ENCODE measurements at places on chromosomes 6 and 20.

DNA sequence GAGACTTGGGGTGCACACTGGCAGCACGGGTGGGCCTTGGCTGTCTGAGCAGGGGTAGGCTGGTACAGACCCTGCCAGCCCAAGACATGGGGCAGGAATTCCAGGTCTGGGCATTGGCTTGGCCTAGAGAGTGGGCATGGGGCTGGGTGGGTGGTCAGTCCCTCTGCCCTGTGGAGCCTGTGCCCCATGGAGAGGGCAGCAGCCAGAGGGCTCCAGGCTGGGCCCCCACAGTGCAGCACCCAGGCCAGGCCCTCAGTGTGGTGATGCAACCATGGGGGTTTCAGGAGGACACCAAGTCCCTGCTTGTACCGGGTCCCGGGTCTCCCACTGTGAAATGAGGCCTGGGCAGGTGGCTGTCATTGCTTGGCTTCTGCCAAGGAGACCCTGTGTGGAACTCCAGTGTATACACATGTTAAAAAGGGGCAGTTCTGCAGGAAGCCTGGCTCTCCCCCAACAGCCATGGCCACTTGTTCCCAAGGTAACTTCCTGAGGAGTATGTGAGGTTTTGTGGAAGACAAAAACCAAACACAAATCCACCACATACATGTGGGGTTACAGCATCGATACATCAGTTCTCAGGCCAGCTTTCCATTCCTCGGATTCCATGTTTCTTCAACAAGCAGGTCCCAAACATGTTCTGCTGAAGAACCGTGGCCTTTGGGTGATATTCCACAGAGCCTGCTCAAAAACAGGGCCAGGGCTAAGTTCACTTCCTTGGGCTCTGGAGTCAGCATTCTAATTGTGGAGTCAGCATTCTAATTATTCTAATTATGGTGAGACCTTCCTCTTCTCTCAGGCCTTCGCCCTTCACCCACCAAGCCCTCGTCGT lies 77.3 kb downstream of the DACT2 start:
- DNase-seq: no peak

DNA sequence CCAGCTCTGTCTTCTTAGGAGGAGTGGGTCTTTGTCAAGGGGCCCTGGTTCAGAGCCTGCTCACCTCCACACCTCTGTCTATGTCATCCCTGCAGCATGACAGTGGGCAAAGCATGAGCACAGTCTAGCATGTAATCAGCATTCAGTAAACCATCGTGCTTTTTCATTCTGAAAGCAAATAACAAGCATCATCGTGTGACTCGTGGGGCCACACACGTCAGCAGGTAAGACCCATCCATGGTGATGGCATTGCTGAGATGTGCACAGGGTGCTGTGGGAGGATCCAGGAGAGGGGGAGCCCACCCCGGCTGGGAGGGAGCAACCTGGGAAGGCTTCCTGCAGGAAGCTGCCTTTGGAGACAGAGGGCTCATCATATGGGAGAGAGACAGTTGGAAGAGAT lies 106.7 kb downstream of the TMEM242 start:
- no peak for DNase-seq

DNA sequence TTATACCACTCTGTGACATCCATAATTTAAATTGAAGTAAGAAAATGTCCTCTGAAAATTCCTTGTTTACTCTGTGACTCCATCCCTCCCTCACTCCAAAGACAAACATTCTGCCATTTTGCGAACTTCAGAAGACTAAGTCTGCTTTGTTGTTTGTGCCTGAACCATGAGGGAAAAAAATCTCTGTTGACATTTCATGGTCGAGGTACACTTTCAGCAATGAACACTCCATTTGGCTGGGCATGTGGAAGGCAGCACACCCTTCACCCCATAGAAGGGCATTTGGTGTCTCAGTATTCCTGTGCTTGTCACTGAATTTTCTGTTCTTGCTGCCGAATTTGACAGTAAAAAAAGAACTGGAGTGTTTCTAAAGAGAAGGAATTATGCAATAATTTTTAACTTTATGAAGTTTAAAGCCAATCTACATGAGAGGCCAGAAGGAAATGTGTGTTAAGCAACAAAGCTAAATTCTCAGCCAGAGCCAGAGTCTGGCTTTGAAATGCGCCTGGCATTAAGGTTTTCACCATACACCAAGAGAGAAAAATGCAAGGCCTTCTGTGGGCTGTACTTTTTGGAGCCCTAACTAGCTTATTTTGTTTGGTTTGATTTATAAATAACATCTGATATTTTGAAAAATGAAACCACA lies 4.7 kb upstream of the PBOV1 start:
- DNase-seq: no peak

GRCh38 chr6:163291622-163292021 lies 122.9 kb upstream of the QKI start:
- DNase-seq: no peak

- no peak for DNase-seq
Measured at GRCh38 chr20:50746138-50746940, 15.0 kb downstream of the PARD6B start.

DNA sequence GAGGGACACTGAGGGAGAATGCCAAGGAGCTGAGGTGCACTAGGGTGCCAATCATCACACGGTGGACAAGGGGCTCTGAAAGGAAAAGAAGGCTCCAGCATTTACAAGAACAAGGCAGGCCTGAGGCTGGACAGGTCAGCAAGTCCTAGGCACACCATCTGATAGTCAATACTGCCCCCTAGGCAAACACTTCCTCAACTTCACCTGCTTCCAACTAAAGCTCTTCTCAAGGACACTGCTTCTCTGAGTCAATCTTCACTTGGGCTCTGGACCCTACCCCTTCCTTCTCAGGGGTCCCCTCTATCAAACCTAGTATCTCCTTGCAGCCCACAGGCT lies 37.7 kb upstream of the SLC4A11 start:
- DNase-seq: no peak

GRCh38 chr6:31401403-31401802 lies 2.0 kb upstream of the MICA start:
- no peak for DNase-seq

GRCh38 chr6:167146977-167147376 lies 10.8 kb downstream of the GPR31 start:
- DNase-seq: no peak

- no peak for DNase-seq
Measured at GRCh38 chr6:15627821-15628220, 35.0 kb downstream of the DTNBP1 start.

GRCh38 chr6:21529431-21529830 lies 64.1 kb upstream of the SOX4 start:
- DNase-seq: no peak

DNA sequence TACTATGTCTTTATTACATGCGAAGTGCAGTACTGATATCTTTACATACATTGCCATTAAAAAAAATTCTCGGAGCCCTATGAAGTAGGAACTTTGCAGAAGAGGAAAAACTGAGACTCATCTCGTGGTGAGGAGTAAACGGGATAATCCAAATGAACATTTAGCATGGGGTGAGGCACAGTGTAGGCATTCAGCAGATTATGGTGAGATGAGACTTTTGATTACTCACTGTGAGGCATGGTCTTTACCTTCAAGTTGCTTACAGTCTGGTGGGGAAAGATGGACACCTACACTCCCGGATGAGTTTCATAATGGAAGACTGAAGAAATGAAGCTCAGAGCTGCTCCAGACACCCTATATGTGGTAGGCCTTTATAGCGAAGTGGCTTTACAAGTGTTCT lies 1.4 kb downstream of the RPRD1B start:
- DNase-seq: no peak

DNA sequence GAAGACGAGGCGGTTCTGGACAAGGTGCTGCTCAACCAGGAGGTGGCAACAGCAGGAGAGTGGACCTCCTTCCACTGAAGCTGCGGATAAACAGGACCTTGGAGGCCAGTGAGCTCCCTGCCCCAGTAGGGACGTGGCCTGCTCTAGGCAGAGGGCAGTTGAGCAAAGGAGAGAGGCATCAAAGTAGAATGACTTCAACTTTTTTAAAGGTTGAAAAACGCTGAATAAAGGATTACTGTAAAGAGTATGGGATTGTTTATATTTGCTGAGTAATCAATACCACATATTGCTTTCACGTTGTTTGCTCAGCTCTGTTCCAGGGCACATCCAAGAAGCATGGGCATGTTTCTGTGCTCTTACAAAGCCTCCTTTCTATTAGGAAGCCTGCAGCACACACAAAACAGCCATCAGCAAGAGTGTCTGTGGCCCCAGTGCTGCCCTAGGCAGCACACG lies 48.1 kb downstream of the ERMARD start:
- DNase-seq: no peak

DNA sequence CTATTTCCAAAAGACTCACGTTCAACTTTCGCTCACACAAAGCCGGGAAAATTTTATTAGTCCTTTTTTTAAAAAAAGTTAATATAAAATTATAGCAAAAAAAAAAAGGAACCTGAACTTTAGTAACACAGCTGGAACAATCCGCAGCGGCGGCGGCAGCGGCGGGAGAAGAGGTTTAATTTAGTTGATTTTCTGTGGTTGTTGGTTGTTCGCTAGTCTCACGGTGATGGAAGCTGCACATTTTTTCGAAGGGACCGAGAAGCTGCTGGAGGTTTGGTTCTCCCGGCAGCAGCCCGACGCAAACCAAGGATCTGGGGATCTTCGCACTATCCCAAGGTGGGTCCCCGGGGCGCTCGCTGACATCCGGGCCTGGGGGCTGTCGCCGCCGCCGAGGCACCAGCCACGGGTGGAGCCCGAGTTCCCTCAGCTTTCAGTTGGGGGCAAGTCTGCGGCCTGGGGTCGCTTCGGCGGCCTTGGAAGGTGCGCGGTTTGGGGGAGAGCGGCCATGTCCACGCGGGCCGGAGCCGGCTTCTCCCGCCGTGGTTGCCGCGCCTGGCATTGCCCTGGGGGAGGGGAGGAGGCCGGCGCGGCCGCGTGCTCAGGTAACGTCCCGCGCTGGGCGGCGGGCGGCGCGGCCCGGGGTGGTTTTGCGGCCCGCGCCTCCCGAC lies 429 bp downstream of the AMD1 start:
- DNase-seq: peak; percentile 9

GRCh38 chr6:79436241-79436640 lies 101.0 kb downstream of the LCA5 start:
- no peak for DNase-seq

GRCh38 chr6:131063028-131063763 lies at the start of gene EPB41L2:
Gene EPB41L2 (minus strand): TSS chr6:131063245. CDS start chr6:130956485, 106,760 bp downstream.
- peak; percentile 42 for DNase-seq
